ENCODE measurements at places on chromosomes 11 and 22.

DNA sequence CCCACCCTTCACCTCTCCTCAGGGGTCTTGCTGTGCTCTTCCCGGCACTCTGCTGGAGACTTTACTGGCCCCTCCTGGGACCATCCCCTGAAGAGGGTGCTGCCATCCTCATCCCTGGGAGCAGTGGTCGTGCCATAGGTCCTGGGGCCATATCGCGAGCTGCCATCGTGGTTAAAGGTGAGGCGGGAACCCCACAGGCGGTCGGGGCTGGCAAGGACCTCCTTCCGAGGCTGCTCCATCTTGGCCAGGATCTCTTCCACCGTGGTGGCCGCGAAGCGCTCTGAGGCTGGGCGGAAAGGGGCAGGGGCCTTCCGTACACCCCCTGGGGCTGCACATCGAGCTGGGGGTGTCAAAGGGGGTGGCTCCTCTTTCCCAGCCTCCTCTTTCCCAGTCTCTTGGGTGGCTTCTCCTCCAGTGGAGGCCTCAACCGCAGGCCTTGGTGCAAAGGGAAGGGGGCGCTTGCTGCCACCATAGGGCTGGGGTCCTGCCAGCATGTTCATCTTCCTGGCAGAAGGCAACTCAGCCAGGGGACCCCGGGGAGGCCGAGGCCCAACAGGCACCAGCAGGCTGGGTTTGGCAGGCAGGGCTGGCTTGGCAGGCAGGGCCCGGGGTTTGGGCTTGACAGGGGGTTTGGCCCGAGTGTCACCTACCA, 4.6 kb downstream of the TNKS1BP1 start:
- DNase-seq = no peak

GRCh38 chr22:19410941-19411689, 20.4 kb downstream of the HIRA start:
- DNase-seq = no peak

GRCh38 chr11:30245621-30246020, 14.8 kb downstream of the FSHB start:
- DNase-seq = no peak

GRCh38 chr22:45997077-45997776, 20.3 kb upstream of the WNT7B start:
- peak; percentile 86 for DNase-seq

DNA sequence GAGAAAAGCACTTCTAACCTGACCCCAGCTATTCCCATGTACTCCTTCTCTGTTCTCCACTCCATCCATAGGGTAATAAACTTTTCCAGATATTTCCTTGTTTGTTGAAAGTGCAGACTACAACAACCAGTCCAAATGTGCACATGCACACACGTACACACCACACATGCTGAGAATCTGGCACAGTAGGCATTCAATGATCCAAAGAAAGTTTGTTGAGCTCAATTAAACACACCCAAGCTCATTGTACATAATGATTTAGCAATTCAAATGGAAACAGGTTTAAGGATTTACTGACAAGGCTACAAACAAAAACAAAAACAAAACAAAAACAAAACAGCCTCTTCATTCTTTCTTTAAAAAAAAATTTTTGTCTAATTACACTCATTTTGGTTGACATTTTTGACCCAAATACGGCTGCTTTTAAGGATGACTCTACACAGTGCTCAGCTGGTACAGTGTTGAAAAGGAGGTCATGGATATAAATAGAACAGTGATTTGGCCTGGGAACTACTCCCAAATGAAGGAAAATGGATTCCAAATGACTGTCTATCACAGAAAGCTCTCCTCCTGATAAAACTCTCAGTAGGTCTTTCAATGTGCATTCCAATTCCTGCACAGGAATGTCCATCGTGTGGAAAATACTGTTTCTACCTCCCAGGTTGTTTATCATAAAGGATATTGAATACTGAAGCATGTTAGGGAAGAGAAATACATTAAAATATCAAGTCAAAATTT, 232.2 kb downstream of the GUCY1A2 start:
- no peak for DNase-seq

DNA sequence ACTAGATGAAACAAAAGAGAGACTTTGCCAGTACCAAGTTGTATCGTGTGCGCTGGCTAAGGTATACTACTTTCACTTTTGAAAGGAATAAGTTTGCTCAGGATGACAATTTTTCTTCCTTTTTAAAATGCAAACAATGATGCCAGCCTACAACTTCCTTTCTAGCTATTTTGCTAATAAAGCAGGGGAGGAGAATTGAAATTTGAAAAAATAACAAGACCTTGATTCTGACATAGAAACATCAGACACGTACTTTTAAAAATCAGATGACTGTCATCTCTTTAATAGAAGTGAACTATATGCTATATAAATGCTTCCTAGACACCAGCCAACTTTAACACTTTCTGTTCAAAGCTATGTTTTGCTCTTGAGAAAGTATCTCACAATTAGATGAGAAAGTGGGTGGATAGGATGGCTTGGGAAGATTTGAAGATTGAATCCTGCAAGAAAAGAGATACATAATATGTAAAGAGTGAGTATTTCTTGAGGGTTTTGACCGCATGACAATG, 41.7 kb upstream of the BLID start:
- no peak for DNase-seq

GRCh38 chr11:132792341-132793140, 739.8 kb downstream of the OPCML start:
- DNase-seq = no peak

GRCh38 chr11:47998733-47999359, 18.5 kb downstream of the PTPRJ start:
- no peak for DNase-seq

- no peak for DNase-seq
Measured at GRCh38 chr11:81907996-81908395, 825.7 kb downstream of the FAM181B start.

DNA sequence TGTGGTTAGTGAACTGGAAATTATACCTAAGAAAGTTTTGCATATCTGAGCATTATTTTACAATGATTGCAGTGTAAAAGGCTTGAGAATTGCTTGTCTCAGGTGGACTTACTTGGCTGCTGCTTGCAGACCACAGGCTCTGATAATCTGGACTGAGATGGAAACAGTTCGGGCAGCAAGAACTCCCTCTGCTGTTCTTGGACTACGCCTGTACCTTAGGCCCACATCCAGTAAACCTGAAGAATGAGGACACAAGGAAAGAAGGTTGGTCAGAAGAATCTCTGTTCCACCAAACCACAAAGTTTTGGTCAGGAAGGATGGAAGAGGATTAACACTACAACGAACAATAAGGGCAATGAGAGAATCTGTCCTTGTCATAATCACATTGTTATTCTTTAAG, 80.1 kb downstream of the C2CD3 start:
- DNase-seq = no peak

- no peak for DNase-seq
Measured at GRCh38 chr11:17400048-17400775, 11.8 kb upstream of the KCNJ11 start.

DNA sequence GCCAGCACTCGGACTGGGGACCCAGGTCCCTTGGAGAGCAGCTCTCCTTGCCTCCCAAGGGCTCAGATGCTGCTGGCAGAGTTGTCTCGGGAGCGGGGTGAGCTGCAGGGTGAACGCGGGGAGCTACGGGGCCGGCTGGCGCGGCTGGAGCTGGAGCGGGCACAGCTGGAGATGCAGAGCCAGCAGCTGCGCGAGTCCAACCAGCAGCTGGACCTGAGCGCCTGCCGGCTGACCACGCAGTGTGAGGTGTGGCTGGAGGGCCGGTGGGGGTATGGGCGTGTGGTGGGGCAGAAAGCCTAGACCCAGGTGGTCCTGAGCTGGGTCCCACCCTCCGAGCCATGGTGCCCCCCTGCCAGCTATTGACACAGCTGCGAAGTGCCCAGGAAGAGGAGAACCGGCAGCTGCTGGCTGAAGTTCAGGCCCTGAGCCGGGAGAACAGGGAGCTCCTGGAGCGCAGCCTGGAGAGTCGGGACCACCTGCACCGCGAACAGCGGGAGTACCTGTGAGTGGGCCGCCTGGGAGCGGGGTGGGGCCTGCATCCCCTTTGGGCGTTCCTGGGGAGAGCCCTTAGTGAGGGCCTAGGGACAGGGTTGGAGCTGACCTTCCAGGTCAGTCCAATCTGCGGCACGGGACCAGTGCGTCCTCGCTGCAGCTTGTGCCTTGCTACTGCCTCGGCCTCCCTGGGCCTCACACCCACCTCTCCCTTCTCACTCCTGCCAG, 5.8 kb upstream of the RPS6KA4 start:
- peak; percentile 87 for DNase-seq

DNA sequence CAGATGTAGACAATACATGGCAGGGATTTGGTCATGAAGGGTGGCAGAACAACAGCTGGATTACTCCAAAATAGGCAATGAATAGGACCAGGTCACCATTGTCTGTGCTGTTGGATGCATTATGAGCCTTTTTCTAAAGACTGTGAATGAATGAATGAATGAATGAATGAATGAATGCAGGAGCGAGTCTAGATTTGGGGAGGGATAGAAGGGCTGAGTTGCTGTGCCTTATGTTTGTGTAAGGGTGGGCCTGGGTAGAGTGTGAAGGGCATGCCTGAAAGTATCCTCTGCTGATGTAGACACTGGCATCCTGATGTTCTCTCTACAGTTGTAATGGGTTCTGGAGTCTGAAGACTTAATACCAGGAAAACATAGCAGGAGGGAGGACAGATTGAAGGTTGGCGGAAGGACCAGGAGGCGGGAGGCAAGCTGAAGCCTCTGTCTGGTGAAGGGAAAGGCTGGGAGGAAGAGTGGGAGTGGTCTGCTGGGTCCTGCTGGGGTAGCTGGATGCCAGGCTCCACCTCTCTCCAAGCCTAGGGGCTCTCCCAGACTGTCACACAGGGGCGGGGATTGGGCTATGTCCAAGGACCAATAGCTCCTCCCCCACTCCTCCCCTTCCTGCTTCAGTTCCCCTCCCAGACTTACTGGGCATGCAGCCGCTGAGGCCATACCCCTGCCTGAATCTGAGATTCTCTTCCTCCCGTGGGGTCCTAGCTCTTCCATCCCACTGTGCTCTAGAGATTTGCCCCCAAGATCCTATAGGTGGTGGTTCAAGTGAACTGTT, 4.8 kb downstream of the TRIM3 start:
- DNase-seq = peak; percentile 34

Data from NCI-H2081 (cell line).